Activated naive CD8-positive, alpha-beta T cell treated with anti-CD3 and anti-CD28 coated beads for 36 hours (primary cell): ENCODE measurements at places on chromosomes 1 and 21.

GRCh38 chr21:21163904-21164303 is 165.7 kb downstream of the NCAM2 start:
- no peak overlapping the region for H3K27ac ChIP-seq
- no peaks in the 10 kb centered on the region for H3K27me3 ChIP-seq
- no peaks in the 10 kb centered on the region for H3K4me1 ChIP-seq
- no peak overlapping the region for H3K4me3 ChIP-seq

GRCh38 chr1:43327549-43328292 is 9.9 kb upstream of the MPL start:
- no peaks in the 10 kb centered on the region for H3K27me3 ChIP-seq
- H3K4me3 ChIP-seq = no peak overlapping the region
- no peak for DNase-seq
- peaks cover 19% of the 10 kb centered on the region for H3K4me1 ChIP-seq

DNA sequence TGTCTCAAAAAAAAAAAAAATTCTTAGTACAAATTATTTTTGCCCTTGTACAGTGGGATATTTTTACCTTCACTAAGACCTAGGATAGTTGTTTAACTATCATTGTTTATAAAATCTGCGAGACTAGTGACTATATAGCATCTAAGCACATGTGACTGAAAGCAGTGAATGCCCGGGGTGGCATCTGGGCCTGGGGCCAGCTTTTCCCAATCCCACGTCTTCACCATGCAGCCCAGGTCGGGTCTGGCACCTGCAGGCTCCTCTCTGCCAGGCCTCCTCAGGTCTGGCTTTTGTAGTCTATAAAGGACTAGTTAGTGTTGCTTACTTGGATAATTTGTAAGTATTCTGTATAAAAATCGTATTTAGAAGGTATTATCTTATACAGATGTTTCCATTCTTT is 40.8 kb downstream of the CBS start:
- no peak overlapping the region for H3K27ac ChIP-seq
- peaks cover 5% of the 10 kb centered on the region for H3K36me3 ChIP-seq
- H3K27me3 ChIP-seq = no peaks in the 10 kb centered on the region
- DNase-seq = no peak
- no peak overlapping the region for H3K4me3 ChIP-seq
- no peaks in the 10 kb centered on the region for H3K4me1 ChIP-seq

GRCh38 chr1:164660412-164660772 is 101.4 kb downstream of the PBX1 start:
- H3K27me3 ChIP-seq = no peaks in the 10 kb centered on the region
- no peaks in the 10 kb centered on the region for H3K36me3 ChIP-seq
- H3K4me3 ChIP-seq = no peak overlapping the region
- DNase-seq = no peak
- H3K4me1 ChIP-seq = peaks cover 7% of the 10 kb centered on the region
- H3K27ac ChIP-seq = no peak overlapping the region

DNA sequence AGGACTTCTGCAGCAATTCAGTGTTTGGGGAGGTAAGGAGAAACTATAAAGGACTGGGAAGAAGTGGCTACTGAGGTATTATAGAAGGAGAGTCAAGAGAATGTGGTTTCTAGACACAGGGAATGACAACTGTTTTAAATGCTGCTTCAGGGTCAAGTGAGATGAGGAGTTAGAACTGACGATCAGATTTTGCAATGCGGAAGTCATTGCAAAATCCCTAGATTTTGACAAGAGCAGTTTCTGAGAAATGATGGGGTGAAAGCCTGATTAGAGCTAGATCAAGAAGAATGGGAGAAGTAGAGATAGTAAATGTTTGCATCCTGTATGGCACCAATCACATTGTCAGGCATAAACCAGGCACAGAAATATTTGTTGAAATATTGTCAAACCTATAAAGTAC is 4.7 kb upstream of the TSNAX start:
- H3K4me3 ChIP-seq = no peak overlapping the region
- peaks cover 13% of the 10 kb centered on the region for H3K4me1 ChIP-seq
- H3K36me3 ChIP-seq = no peaks in the 10 kb centered on the region
- no peak overlapping the region for H3K27ac ChIP-seq

DNA sequence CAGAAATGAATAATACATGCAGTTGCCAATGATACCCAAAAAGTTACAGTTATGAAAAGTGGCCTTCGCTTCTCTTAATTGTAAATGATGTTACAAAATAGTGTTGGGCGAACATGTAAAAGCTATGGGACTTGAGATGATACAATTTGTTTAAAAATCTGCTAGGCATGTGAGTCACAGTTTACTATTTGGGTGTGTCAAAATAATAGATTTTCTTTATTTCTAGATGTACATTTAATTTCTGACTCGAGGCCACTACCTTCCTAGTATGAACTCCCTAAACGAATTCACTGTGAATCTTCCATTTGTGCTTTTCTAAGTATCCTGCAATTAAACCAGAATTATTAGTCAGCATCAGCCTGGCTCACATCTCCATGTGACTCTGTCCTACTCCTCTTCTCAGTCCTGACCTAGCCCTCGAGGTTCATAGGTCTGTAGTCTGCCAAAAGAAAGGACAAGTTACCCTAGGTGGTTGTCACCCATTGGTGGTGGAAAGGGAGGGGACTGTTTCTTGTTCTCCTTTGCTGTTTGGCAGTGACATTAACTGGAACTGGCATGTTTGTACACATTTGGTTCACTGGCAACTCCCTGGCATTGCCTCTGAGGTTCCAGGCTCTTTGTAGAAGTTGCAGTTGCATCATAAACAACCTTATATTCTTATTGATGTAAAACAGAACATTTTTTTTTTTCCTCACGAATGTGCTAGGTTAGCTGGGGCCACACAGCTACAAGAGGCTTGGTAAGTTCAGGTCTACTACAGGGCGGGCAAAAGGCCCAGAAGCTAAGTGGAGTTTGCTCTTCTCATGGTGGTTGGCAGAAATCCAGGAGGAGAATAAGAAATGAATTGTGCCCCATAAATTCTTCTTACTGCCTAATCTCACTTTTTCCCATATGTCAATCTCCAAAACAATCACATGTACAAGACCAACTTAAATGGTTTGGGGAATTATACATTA is 746.5 kb upstream of the ADAMTS5 start:
- no peak for DNase-seq
- H3K4me3 ChIP-seq = no peak overlapping the region
- no peaks in the 10 kb centered on the region for H3K27me3 ChIP-seq
- no peak overlapping the region for H3K27ac ChIP-seq
- no peaks in the 10 kb centered on the region for H3K4me1 ChIP-seq

DNA sequence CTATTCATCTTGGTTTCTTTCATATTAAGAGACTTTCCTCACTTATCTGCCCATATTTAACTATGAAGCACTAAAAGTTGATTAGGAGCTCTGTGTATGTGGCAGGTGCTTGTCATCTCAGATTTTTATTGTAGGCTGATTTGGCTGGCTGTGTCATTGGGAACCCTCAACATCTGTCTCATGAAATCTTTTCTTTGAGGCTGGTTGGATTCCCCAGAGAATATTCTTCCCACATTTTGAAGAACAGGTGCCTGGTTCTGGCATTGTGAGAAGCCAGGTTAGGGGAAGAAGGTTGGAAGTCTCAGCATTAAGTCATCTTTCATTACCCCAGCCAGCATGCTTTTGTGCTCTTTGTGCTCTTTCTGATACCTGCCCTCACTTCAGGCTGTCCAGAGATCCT is 37.1 kb downstream of the EEIG2 start:
- no peak overlapping the region for H3K27ac ChIP-seq
- H3K4me3 ChIP-seq = no peak overlapping the region
- H3K4me1 ChIP-seq = peaks cover 18% of the 10 kb centered on the region
- H3K36me3 ChIP-seq = no peaks in the 10 kb centered on the region
- H3K27me3 ChIP-seq = no peaks in the 10 kb centered on the region

- H3K4me1 ChIP-seq = peaks cover 5% of the 10 kb centered on the region
- H3K4me3 ChIP-seq = no peak overlapping the region
- peaks cover 2% of the 10 kb centered on the region for H3K36me3 ChIP-seq
Measured at GRCh38 chr21:29429218-29429617, 130.5 kb downstream of the BACH1 start.

DNA sequence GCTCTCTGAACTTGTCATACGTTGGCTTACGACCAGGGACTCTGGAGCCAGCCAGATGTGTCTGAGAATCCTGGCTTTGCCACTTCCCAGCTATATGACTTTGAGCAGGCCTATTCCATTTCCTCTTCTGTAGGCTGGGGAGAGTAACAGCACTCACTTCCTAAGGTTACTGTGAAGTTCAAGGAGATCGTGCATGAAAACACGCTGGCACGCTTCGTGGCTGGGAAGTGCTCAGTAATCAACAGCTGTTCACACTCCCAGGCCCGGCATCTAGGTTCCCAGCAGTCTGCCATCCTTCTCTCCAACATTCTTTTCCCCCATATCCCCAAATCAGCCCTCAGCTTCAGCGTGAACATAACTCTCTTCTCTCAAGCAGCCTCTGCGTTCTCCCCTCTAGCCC is 2.0 kb downstream of the ASCL5 start:
- no peak for DNase-seq
- peaks cover under 1% of the 10 kb centered on the region for H3K4me1 ChIP-seq
- peaks cover 18% of the 10 kb centered on the region for H3K27me3 ChIP-seq
- H3K27ac ChIP-seq = no peak overlapping the region
- H3K36me3 ChIP-seq = no peaks in the 10 kb centered on the region

DNA sequence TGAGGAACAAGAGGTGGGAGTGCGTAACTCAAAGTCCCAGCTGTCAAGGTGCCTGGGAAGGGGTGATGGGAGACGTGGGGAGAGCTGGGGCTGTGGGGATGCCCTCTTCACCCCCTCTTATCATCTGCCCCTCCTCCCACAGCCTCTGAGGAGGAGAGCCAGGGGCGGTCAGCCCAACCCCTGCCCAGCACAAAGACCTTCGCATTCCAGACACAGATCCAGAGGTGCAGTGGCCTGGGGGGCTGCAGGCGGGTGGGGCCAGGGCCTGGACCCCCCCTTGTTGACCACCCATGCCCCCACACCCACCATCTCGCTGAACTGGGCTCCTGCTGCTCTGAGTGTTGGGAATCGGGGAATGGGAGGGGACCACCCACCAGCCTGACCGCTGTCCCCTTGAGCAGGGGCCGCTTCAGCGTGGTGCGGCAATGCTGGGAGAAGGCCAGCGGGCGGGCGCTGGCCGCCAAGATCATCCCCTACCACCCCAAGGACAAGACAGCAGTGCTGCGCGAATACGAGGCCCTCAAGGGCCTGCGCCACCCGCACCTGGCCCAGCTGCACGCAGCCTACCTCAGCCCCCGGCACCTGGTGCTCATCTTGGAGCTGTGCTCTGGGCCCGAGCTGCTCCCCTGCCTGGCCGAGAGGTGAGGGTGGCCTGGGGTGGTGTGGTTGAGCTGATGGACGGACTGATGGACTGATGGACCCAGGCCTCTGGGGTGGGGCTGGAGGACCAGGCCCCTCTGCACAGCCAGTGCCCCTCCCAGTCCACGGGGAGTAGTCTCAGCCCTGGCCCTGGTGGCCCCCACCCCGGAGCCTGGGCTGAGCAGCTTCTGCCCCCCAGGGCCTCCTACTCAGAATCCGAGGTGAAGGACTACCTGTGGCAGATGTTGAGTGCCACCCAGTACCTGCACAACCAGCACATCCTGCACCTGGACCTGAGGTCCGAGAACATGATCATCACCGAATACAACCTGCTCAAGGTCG is 29.7 kb downstream of the TRIM11 start:
- peaks cover 9% of the 10 kb centered on the region for H3K4me1 ChIP-seq
- DNase-seq = no peak
- no peak overlapping the region for H3K27ac ChIP-seq
- H3K36me3 ChIP-seq = no peaks in the 10 kb centered on the region
- peaks cover 18% of the 10 kb centered on the region for H3K27me3 ChIP-seq
- H3K4me3 ChIP-seq = no peak overlapping the region

DNA sequence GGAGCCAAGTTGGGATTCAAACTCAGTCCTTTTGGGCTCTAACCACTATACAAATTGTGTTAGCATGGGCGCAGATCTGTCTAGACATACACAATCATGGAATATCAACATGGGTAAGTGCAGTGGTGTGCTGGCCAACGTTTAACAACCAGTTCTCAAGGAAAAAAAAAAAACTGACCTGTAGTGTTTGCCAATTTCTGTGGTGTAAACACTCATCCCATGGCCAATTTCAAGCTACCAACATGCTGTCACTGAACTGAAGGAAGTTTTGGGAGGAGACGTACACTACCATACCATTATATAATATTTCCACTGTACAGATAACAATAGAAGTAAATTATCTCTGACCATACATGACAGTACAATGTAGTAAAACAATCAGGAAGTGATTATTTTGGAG is 3.2 kb downstream of the TCEA3 start:
- H3K27me3 ChIP-seq = peaks cover 6% of the 10 kb centered on the region
- no peaks in the 10 kb centered on the region for H3K36me3 ChIP-seq
- no peak for DNase-seq
- H3K4me3 ChIP-seq = no peak overlapping the region

- DNase-seq = no peak
- H3K4me3 ChIP-seq = no peak overlapping the region
- H3K36me3 ChIP-seq = peaks cover 5% of the 10 kb centered on the region
- no peak overlapping the region for H3K27ac ChIP-seq
- H3K4me1 ChIP-seq = peaks cover 57% of the 10 kb centered on the region
Measured at GRCh38 chr21:46055863-46056281, 42.0 kb upstream of the COL6A2 start.

GRCh38 chr1:57464756-57465155 is 40.9 kb upstream of the DAB1 start:
- no peaks in the 10 kb centered on the region for H3K4me1 ChIP-seq
- H3K4me3 ChIP-seq = no peak overlapping the region
- DNase-seq = no peak
- H3K36me3 ChIP-seq = no peaks in the 10 kb centered on the region
- H3K27me3 ChIP-seq = no peaks in the 10 kb centered on the region

DNA sequence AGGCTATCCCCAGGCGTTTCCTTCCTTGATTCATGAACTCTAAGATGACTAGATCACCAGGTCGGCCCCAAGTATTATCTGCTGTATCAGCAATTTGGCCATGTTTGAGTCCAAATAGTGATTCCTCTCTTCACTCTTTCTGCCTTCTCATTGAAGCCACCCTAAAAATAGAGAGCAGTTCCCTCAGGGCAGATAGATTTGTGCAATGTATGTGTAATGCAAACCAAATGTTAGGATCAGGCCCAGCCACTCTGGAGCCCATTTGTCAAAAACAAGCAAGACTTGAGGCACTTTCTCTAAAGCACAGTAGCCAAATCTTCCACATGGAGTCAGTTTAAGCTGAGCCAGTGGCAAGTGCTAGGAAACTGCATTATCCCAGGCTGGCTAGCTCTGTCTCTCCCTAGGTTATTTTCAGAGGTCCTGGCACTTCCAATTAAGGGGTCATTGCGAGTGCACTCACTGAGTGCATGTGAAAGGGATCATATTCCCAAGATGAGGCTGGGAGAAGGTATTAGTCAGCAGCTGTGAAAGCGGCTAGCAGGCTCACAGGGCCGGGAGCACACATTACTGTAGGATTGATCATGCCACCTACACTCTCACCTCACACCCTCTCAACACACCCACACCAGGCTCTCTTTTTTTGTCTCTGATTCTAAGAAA is 97.9 kb upstream of the RAB3GAP2 start:
- H3K4me1 ChIP-seq = no peaks in the 10 kb centered on the region
- H3K36me3 ChIP-seq = no peaks in the 10 kb centered on the region
- no peak for DNase-seq
- H3K27ac ChIP-seq = no peak overlapping the region
- H3K27me3 ChIP-seq = peaks cover 4% of the 10 kb centered on the region

- DNase-seq = no peak
- H3K4me1 ChIP-seq = peaks cover 3% of the 10 kb centered on the region
- no peaks in the 10 kb centered on the region for H3K27me3 ChIP-seq
- no peaks in the 10 kb centered on the region for H3K36me3 ChIP-seq
Measured at GRCh38 chr1:55055951-55056631, 16.7 kb downstream of the PCSK9 start.
